A172 (cell line): ENCODE measurements at places on chromosomes 6 and 20. TPM values are rescaled to one million over a fixed set of nuclear protein-coding genes. Genes with fewer than 3 reads are reported as not detected.
A peak's percentile ranks its signal among the peaks of the same experiment; 100 is the strongest.

DNA sequence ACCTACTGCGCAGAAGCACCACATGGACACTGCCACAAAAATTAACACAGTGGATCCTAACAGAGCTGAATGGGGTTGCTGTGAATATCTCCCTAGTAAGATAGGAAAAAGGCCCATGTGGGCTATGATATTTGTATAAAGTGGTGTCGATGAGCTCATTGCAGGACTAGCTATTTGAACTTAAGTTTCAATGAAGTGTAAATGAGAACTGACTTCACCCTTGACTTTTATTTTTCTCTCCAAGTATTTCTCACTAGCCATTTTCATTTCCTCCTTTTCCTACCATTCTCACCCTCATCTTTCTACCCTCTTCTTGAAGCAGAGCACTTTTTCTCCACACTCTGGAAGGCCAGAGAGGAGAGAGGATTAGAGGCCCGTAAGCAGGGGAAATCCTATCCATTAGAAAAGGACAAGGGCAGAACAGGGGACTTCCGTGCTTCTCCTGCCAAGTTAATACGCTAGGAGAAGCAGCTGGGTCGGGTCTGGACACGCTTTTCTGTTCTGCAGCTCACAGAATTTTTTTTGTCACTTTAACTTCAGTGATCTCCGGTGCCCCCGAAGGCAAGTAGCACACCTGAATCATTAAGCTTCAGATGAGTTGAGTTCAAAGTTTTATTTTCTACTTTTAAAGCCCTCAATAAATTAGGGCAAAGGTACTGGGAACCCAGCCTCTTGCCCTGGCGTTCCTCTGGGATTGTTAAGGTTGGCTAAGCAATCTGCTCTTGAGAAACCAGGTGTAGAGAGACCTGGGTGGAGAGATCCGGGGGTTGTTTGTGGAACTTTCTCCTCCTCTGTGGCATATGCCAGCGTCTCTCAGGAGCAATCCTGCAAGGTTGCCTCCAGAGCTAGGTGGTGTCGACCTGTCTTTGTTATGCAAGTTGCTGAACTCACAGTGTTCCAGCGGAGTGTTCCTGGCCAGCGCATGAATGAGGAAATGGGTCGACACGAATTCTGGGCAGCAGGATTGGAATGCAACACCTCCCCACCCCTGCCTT is 56.2 kb upstream of the ARID1B start:
- no peak for DNase-seq

DNA sequence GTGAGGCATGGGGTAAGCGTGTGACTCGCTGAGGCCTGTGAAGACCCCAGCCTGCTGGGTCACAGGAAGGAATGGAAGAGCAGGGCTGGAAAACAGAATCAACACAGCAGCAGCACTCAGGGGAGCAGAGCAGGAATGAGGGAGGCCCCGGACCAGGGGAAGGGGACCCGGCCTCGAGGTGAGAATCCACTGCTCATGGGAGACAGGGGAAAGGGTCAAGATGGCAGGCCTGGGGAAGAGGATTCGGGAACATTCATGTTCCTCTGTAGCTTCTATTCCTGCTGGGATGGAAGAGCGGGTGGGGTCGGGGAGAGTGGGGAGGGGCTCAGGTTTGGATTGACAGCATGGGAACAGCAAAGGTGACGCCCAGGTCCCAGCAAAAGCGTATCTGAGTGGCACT is 59.4 kb downstream of the NPEPL1 start:
- DNase-seq, result no peak

GRCh38 chr20:33411242-33411641 is 9.9 kb upstream of the CDK5RAP1 start:
- DNase-seq, result no peak

- no peak for DNase-seq
Observed at GRCh38 chr6:151546941-151547659, 53.3 kb downstream of the CCDC170 start.

DNA sequence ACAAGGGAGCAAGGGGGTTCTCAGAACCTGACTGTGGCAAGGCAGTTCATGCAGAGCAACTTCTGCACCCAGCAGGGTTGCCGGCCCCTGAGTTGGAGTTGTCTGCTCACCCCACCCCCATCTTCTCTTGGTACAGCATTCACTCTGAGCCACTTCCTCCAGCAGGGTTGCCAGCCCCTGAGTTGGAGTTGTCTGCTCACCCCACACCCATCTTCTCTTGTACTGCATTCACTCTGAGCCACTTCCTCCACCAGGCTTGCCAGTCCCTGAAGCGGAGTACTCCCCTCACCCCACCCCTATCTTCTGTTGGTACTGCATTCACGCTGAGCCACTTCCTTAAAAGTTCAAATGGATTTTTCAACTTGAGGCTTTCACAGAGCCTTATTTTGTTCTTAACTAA is 79.7 kb upstream of the SYNDIG1 start:
- no peak for DNase-seq

DNA sequence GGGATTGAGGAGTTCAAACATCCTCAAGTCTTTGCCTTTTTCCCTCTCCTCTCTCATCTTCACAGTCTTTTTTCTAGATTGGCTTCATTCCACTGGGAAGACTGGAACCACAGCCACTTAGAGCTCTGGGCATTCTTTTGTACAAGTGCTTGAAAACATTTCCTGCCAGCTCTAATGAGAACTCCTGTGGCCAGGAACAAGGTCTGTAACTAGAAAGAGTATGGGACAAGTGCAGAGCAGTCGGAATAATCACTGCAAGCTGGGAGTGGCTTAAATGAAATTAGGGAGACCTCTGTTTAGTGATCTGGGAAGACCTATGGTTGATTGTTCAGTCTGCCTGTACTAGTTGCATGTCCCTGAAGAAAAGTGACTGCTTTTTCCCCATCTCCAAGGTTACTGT is 41.0 kb upstream of the SMIM8 start:
- no peak for DNase-seq

- no peak for DNase-seq
Observed at GRCh38 chr6:39938773-39939654, 4.8 kb upstream of the MOCS1 start.

- no peak for DNase-seq
Observed at GRCh38 chr20:35952480-35953386, 1.6 kb downstream of the SCAND1 start.

- no peak for DNase-seq
Observed at GRCh38 chr6:90835596-90836212, 248.8 kb upstream of the MAP3K7 start.

GRCh38 chr6:159100395-159101182 is 55.8 kb upstream of the TAGAP start:
- DNase-seq, result no peak

- DNase-seq, result no peak
Observed at GRCh38 chr6:161366301-161366923, 92.6 kb upstream of the AGPAT4 start.

GRCh38 chr20:2955257-2955970 is 82.1 kb downstream of the PTPRA start:
- DNase-seq, result no peak

GRCh38 chr6:97019315-97019714 is 94.8 kb downstream of the KLHL32 start:
- no peak for DNase-seq

DNA sequence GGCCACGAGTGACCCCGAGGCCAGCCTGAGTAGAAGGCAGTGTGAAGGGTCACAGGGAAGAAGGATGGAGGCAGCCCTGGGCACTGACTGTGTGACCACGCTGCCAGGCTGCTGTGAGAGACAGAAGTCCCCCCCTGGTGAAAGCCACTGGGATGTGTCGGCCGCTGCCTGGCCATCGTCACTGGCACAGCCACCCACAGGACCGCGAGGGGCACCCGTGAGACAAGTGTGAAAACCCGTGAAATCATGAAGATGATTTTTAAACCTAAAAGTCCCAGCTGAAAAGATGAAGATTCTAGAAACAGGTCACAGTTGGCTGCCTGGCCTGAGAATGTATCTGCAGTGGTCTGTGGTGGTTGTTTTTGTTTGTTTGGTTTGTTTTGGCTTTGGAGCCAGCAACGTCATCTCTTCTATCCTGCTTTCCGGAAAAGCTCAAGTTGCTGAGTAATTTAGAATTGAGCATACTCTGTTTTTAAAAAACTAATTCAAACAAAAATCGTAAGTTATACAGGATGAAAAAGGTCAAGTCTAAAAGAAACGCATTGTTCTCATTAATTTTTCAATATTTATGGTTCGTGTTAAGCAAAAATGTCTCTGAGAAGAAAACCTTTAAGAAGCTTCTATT is 94.7 kb downstream of the HUS1B start:
- DNase-seq, result no peak

DNA sequence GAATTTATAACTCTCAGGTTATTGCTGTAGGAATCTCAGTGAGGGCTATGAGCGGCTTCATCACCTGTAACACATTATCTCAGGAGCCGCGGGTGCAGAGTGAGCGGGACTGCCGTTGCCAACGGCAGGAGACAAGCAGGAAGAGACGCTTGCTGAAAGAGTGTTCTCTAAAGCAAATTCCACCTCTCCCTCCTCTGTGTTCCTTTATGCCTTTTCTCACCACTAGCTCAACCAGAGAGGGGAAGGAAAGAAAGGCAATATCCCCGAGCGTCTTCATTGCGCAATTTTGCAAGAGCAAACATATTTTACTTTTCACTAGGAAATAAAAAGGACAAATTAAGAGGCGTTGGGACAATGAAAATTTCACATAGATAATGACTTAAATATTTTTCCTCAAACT is 185.2 kb upstream of the EXOC2 start:
- DNase-seq, result no peak

- peak; percentile 93 for DNase-seq
Observed at GRCh38 chr20:54067606-54068174, 2.7 kb downstream of the BCAS1 start.

- DNase-seq, result no peak
Observed at GRCh38 chr6:168170841-168171601, 92.0 kb upstream of the FRMD1 start.

GRCh38 chr6:137795501-137795900 is 71.6 kb upstream of the TNFAIP3 start:
- DNase-seq, result no peak

DNA sequence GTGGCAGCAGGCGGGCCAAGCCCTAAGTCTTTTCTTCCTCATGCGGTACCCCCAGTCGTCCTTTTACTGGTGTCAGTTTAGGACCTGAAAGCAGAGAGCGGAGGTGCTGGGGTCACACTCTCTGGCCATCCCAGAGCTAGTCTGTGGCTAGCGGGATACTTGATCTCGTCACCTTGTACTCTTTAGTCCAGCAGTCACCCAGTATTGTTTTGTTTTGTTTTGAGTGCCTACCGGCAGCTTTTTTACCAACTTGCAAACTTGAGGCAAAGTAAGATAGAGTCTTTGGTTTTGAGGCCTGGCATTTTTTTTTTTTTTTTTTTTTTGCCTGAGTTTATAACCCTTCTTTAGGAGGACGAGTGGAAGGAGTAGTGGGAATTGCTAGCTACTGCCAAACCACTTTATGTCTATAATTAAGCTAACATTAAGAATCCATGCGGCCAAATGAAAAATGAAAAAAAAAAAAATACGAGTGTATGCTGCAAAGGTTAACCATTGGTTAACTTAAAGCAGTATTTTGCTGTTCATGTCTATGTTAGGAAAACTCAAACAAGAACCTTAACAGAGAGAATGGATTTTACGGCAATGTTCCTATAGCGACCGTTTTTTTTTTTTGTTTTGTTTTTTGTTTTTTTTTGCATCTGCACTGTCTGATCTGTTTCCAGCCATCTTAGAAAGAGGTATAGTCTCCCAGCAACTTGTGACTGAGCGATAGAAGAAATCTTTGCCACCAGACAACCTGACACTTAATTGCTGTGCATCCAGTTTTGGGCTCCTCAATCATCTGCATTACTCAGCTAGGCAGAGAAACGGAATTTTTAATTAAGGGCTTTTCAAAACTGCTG is 56.9 kb downstream of the FAM217A start:
- peak; percentile 21 for DNase-seq

ISM1 gene
- not detected in 2 replicates for total RNA-seq

TGM3 gene
- 0.53 TPM in 1 of 2 replicates, not detected in the other for total RNA-seq

RBBP8NL gene
- not detected in 2 replicates for total RNA-seq

PHF1 gene
- total RNA-seq, result 36.0 and 40.8 TPM in 2 replicates

PI16 gene
- 0.74 TPM in 1 of 2 replicates, not detected in the other for total RNA-seq

FOXS1 gene
- total RNA-seq, result 2.4 TPM in 1 of 2 replicates, not detected in the other

AKAP12 gene
- total RNA-seq, result 172 and 173 TPM in 2 replicates

TFB1M gene
- 17.9 and 23.0 TPM in 2 replicates for total RNA-seq

INSM1 gene
- not detected in 2 replicates for total RNA-seq

ULBP2 gene
- 13.2 and 17.3 TPM in 2 replicates for total RNA-seq

FRS3 gene
- 0.72 and 0.81 TPM in 2 replicates for total RNA-seq

SNRPB2 gene
- total RNA-seq, result 120 and 134 TPM in 2 replicates

ZNF318 gene
- 7.7 and 11.0 TPM in 2 replicates for total RNA-seq

ATP9A gene
- 16.3 and 19.5 TPM in 2 replicates for total RNA-seq

CCDC170 gene
- total RNA-seq, result not detected in 2 replicates
